ENCODE measurements at places on chromosomes 2 and 18. TPM values are rescaled to one million over a fixed set of nuclear protein-coding genes. Genes with fewer than 3 reads are reported as not detected.

The GLI2 gene
- polyA plus RNA-seq, result not detected

The CCNYL1 gene
- polyA plus RNA-seq, result 0.91 TPM

The ALPI gene
- polyA plus RNA-seq, result not detected

The COLEC12 gene
- polyA plus RNA-seq, result not detected

The ANKRD30B gene
- not detected for polyA plus RNA-seq

The TGFBRAP1 gene
- polyA plus RNA-seq, result 18.0 TPM

The UGP2 gene
- polyA plus RNA-seq, result 152 TPM

The HNMT gene
- not detected for polyA plus RNA-seq

The CDK5R2 gene
- polyA plus RNA-seq, result not detected

GRCh38 chr2:41735476-41735875 lies 312.3 kb upstream of the PKDCC start:
- H3K36me3 ChIP-seq, result no peaks in the 10 kb centered on the region
- H3K27me3 ChIP-seq, result peaks cover under 1% of the 10 kb centered on the region
- no peaks in the 10 kb centered on the region for H3K4me1 ChIP-seq
- DNase-seq, result no peak

DNA sequence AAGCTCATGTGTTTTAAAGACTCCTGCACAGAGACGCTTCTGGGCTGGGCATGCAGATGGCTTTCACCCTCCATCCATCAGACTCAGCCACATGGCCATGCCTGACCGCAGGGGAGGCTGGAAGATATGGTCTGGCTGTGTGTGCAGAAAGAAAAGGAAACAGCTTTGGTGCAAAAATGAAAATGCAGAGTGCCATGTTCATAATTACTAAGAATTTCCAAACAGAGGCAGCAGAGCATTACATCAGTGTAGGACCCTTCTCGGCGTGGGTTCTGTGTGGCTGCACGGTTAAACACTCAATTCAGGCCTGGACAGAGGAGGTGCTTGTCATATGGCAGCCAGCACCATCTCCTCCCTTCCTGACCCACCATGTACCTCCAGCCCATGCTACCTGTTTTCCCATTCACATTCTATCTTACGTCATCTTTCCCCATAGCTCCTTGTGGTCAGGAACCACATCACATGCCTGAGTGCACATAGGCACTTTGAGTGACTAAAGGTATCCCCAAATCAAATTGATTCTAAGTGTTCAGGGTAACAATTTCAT lies 200.3 kb upstream of the ID2 start:
- H3K36me3 ChIP-seq, result no peaks in the 10 kb centered on the region
- DNase-seq, result no peak
- peaks cover 41% of the 10 kb centered on the region for H3K4me1 ChIP-seq
- H3K27ac ChIP-seq, result no peak overlapping the region
- H3K27me3 ChIP-seq, result peaks cover 76% of the 10 kb centered on the region

GRCh38 chr2:55718165-55719008 lies 24.7 kb upstream of the PNPT1 start:
- no peak overlapping the region for H3K4me3 ChIP-seq
- no peaks in the 10 kb centered on the region for H3K36me3 ChIP-seq
- H3K27me3 ChIP-seq, result peaks cover 17% of the 10 kb centered on the region
- no peak overlapping the region for H3K27ac ChIP-seq

DNA sequence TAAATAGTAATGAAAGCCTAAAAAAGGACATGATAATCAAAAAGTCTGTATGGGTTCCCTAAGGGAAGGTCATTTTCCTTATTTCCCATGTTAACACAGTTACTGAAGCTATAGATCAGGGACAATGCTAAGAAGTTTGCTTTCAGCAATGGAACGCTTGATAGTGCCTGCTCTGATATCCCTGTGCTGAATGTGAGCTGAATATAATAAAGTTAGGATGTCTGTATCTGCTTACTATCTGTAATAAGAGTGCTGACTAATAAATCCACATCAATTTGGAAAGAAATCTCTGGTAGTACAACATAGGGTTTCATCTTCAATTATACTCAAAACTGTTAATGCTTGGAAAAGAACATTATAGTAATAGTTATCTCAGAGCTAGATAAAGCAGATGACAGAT lies 25.8 kb downstream of the TTC21B start:
- no peak for DNase-seq
- no peaks in the 10 kb centered on the region for H3K27me3 ChIP-seq
- peaks cover 23% of the 10 kb centered on the region for H3K36me3 ChIP-seq

DNA sequence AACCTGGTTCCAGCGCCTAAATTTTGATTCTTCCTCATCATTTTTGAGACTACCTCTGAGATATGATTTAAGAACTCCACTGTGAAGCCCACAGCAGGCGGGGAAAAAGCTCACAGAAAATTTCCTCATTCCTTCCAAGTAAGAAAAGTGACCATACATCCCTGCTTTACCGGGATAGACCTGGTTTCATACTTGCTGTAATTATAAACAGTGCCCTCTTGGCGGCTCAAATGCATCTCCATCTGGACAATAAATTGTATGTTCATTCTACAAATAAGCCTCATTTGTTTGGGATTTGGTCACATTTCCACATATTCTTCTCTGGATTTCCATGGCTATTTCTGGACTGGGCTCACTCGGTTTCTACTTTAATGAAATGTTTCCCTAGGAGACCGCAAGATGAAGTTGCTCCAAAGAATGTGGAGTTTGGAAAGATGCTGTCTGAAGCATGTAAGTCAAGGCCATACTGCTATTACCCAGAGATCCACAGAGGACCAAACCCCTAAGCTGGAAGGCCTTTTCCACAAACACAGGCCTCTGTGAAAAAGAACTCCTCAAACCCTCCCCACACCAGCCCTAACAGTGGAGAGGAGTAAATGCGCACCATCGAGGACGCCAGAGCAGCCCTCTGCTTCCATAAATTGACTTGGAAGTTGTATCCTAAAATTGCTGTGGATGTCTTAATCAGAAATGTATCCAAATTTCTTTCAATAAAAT lies 13.9 kb downstream of the STAT1 start:
- peaks cover 60% of the 10 kb centered on the region for H3K36me3 ChIP-seq
- peaks cover 4% of the 10 kb centered on the region for H3K4me1 ChIP-seq
- no peak overlapping the region for H3K27ac ChIP-seq
- no peak for DNase-seq
- no peak overlapping the region for H3K4me3 ChIP-seq

DNA sequence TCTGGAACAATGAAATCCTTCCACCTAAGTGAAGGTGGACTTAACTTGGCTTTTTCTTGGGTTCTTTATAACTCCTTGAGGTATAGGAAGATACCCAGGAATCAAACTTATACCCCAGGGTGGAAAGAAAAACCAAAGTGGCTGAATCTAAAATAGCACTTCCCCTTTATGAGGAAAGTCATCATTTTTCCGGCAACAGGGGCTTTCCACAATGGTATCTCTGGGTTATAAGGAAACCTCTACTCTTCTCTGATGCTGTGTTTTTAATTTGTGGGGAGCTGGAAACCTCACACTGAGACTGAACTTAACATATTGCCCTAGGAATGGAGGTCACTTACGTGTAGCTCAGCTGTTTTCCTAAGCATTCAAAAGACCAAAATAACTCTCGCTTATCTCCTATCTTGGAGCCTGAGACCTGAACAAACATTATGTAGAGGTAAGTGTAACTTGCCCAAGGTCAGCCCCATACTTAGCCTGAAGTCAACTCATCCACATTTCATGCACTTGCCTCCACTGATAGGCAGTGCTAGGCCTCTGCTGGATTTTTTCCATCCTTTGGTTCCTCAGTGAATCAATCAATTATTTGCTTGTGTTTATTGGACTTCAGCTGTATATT lies 117.9 kb downstream of the SETBP1 start:
- H3K4me3 ChIP-seq, result peak overlapping the region; percentile 44
- peak overlapping the region; percentile 95 for H3K27ac ChIP-seq
- H3K4me1 ChIP-seq, result peaks cover 92% of the 10 kb centered on the region
- H3K27me3 ChIP-seq, result no peaks in the 10 kb centered on the region
- peaks cover 16% of the 10 kb centered on the region for H3K36me3 ChIP-seq

DNA sequence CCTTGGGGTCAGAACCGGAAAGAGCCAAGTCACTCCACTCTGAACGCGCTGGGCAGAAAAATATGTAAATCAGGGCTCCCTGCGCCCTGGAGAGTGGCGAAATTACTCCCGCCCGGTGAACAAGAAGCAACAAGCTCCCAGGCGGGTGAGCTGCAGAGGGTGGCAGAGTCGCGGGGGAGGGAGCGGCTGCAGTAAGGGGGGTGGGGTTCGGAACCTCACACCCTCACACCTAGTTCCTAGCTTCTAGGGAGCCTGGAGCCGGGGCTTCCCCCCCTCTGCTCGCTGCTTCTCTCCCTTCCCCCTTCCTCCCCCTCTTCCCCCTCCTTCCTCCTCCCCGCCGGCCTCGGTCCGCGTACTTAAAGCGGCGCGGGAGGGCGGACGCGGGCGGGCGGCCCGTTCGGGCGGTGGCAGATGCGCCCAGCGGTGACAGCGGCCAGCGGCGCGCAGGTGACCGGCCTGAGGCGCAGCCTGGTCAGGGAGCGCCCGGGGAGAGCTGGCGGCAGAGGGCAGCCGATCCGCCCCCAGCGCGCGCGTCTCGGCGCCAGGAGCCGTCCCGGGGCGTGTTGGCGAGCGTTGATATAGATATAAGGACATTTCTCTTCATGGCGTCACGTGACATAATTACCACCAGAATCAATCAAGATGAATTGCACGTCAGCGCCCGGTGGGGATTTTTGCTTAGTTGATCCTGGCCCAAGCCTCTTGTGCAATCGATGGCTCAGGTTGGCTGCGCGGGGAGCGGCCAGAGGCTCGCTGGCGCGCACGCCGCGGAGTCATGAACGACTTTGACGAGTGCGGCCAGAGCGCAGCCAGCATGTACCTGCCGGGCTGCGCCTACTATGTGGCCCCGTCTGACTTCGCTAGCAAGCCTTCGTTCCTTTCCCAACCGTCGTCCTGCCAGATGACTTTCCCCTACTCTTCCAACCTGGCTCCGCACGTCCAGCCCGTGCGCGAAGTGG lies at the start of gene HOXD11:
TSS of gene HOXD11 (plus strand) at position 700 of the 959 bp plus-strand sequence. CDS start at position 776, 76 bp downstream.
- H3K4me3 ChIP-seq, result peak within 1 kb of the TSS; percentile 80
- H3K36me3 ChIP-seq, result peaks cover 15% of the 10 kb centered on the region
- H3K27ac ChIP-seq, result peak within 1 kb of the TSS; percentile 80
- H3K4me1 ChIP-seq, result peaks cover 21% of the 10 kb centered on the region
- DNase-seq, result no peak

DNA sequence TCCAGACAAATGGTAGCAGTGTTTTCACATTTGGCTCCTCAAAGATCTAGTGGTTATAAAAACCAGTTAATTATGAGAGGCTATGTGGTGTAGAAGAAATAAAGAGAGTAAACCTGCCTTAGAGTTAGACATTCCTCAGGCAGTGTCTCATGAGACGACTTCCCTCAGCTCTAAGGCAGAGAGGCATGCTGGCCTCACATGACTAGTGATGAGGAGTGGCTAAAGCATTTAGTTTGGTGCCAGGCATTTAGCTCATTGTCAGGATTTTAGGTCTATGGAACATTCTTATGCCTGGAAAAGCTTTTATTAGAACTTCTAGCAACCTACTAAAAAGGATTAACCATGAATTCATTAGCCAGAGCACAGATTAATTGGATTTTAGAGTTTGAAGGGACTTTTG lies 90.3 kb downstream of the RPRM start:
- no peaks in the 10 kb centered on the region for H3K36me3 ChIP-seq
- H3K4me3 ChIP-seq, result no peak overlapping the region
- no peaks in the 10 kb centered on the region for H3K4me1 ChIP-seq
- no peaks in the 10 kb centered on the region for H3K27me3 ChIP-seq
- H3K27ac ChIP-seq, result no peak overlapping the region

- H3K36me3 ChIP-seq, result no peaks in the 10 kb centered on the region
- no peaks in the 10 kb centered on the region for H3K27me3 ChIP-seq
- H3K4me3 ChIP-seq, result no peak overlapping the region
- no peaks in the 10 kb centered on the region for H3K4me1 ChIP-seq
These were observed 232.3 kb upstream of the MEIS1 start for GRCh38 chr2:66202586-66202985.

- peaks cover 93% of the 10 kb centered on the region for H3K27me3 ChIP-seq
- DNase-seq, result no peak
- no peaks in the 10 kb centered on the region for H3K36me3 ChIP-seq
- H3K4me1 ChIP-seq, result no peaks in the 10 kb centered on the region
- no peak within 1 kb of the TSS for H3K4me3 ChIP-seq
These were observed at the start of gene CFAP65 for GRCh38 chr2:219041252-219041651. TSS of gene CFAP65 (minus strand) at chr2:219041516. CDS start at chr2:219039048, 2,468 bp downstream.

- H3K36me3 ChIP-seq, result no peaks in the 10 kb centered on the region
- no peak overlapping the region for H3K4me3 ChIP-seq
- DNase-seq, result no peak
- H3K27me3 ChIP-seq, result no peaks in the 10 kb centered on the region
These were observed 7.9 kb upstream of the COBLL1 start for GRCh38 chr2:164849506-164849905.

GRCh38 chr2:170818036-170818751 lies 1.5 kb downstream of the GAD1 start:
- no peak for DNase-seq
- peak overlapping the region; percentile 87 for H3K27ac ChIP-seq
- peaks cover 93% of the 10 kb centered on the region for H3K27me3 ChIP-seq

DNA sequence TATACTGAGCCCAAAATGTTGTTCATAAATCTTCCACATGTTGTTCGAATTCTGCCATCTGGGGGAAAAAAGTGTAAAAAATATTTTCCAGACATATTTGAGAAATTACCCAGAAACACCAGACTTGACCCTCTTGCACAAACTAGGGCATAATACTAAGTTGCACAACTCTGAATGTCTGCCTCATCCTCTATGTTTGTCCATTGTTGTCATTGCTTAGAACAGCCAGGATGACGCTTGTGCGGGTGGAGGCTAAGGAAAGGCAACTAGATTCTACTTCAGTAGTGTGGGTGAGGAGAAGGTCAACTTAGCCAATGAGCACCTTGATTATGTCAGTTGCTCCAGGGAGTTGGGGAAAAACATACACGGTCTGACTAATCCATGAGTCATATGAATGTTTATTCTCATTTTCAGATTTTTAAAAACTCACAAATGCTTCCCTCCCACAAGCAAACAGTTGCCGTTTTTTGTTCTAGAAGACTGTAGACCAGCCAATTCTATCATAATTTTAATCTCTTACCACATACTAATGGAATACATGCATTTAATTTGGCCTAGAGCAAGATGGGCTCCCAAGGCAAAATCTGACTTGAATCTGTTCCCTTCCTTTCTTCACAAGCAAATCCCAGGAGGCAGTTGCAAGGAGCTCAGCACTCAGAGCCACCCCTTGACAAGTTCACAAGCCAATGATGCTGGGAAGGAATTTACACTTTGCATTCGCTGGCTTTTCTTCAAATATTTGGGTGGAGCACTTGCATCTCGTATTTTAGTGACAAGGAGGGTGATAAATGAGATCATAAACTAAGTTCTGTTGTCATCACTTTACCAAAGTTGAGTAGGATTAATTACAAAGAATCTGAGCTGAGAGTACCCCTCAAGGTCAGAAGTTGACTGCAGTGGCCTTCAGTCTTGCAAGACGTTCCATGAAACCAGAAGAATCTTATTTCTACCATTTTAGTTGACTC lies 163.2 kb upstream of the TWIST2 start:
- no peak overlapping the region for H3K27ac ChIP-seq
- H3K36me3 ChIP-seq, result no peaks in the 10 kb centered on the region
- H3K4me3 ChIP-seq, result no peak overlapping the region
- peaks cover 43% of the 10 kb centered on the region for H3K27me3 ChIP-seq
- no peak for DNase-seq
- no peaks in the 10 kb centered on the region for H3K4me1 ChIP-seq

GRCh38 chr2:232838406-232838874 lies 31.6 kb upstream of the SNORC start:
- DNase-seq, result peak; percentile 35
- H3K4me1 ChIP-seq, result peaks cover 43% of the 10 kb centered on the region
- H3K36me3 ChIP-seq, result peaks cover 41% of the 10 kb centered on the region

GRCh38 chr2:85579266-85579935 lies 2.0 kb downstream of the VAMP8 start:
- H3K27ac ChIP-seq, result peak overlapping the region; percentile 81
- peak overlapping the region; percentile 95 for H3K4me3 ChIP-seq
- H3K36me3 ChIP-seq, result peaks cover 12% of the 10 kb centered on the region
- no peak for DNase-seq
- no peaks in the 10 kb centered on the region for H3K27me3 ChIP-seq

GRCh38 chr2:88697370-88698026 lies 6.0 kb downstream of the RPIA start:
- no peak for DNase-seq
- H3K4me1 ChIP-seq, result peaks cover 19% of the 10 kb centered on the region
- peaks cover 19% of the 10 kb centered on the region for H3K36me3 ChIP-seq
- H3K27me3 ChIP-seq, result no peaks in the 10 kb centered on the region
- no peak overlapping the region for H3K27ac ChIP-seq
